Spinal cord (tissue), 10 donors: ENCODE measurements at places on chromosomes 7 and 10. TPM values are rescaled to one million over a fixed set of nuclear protein-coding genes. Genes with fewer than 3 reads are reported as not detected.

Gene MRLN
- 2.8 TPM for polyA plus RNA-seq

Gene LMOD2
- polyA plus RNA-seq: 0.14 TPM

Gene PRSS37
- 0.24 TPM for polyA plus RNA-seq

Gene NKX2-3
- polyA plus RNA-seq: not detected
